Head of caudate nucleus (tissue), 42 donors: ENCODE measurements at places on chromosomes 11 and 22.
A peak's percentile ranks its signal among the peaks of the same experiment; 100 is the strongest.

GRCh38 chr11:48073031-48073861, 92.9 kb downstream of the PTPRJ start:
- DNase-seq, result no peak

GRCh38 chr11:746289-747157, 741 bp upstream of the TALDO1 start:
- peak; percentile 73 for DNase-seq

DNA sequence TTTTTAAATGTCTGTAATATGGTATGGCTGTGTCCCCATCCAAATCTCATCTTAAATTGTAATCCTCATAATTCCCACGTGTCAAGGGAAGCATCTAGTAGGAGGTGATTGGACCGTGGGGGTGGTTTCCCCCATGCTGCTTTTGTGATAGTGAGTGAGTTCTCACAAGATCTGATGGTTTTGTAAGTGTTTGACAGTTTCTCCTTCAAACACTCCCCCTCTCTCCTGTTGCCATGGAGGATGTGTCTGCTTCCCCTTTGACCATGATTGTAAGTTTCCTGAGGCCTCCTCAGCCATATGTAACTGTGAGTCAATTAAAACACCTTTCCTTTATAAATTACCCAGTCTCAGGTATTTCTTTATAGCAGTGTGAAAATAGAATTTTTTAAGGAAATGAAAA, 31.1 kb upstream of the CD44 start:
- DNase-seq, result no peak

- DNase-seq, result no peak
Observed at GRCh38 chr11:86241956-86242535, 2.5 kb upstream of the EED start.

DNA sequence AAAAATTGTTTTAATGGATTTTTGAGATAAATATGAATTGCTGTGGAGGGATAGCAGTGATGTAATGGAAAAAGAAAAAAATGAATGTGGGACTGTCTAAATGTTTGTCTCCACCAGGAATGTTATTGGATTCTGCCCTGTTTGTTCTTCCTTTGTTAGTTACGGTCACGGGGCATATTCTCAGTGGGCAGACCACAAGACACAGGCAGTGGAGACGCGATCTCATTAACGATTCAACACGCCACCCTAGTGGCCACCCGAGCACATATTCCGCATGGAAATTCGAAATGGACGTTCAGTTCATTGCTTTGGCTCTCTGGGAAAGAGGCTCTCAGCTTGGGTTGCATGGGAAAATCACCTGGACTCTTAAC, 151.8 kb upstream of the TTC12 start:
- DNase-seq, result peak; percentile 64

GRCh38 chr11:117830072-117830471, 5.5 kb upstream of the FXYD2 start:
- DNase-seq, result no peak

- DNase-seq, result no peak
Observed at GRCh38 chr11:803770-804598, 1.0 kb downstream of the PIDD1 start.

DNA sequence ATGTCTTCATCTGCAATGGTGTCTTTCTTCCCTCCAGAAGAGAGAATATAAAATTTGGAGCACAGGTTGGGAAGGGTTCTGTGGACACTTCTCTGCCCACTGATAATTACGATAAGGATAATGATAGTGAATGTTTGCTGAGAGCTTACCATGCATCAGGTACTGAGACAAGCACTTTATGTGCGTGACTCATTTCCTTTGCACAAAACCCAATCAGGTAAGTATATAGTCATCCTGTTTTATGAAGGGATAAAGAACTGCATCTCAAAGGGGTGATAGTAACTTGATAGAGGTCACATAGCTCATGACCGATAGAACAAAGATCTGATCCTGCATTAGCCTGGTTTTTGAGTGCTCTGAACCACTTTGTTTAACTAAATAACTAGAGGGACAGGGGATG, 9.4 kb downstream of the DRD2 start:
- DNase-seq, result no peak

DNA sequence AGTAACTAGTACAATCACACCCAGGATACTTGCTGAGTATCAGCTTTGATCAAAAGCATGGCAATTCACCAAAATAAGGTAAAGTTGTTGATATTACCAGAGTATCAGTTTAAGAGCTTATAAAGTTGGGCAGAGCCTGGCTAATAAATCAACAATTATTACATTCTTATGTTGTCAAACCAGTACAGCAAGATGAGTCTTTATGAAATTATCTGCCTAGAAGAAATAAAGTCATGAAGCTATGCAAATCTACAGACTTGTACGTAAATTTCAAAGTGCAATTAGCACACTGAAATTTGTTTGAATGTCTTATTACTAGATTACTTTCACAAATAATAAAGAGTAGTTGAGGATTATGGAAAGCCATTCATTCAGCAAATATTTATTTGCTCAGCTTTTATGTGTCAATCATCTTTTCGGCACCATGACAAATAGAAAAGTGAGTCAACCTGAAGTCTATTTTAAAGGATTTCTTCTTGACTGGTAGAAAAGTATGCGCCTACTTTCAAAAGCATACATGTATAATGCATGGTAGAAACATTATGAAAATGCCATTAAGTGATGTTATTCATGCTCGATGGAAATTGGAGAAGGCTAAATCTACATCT, 5.0 kb upstream of the ANO3 start:
- DNase-seq, result no peak
